Renal cortex interstitium (tissue), 15 donors: ENCODE measurements at places on chromosomes 1 and 21. TPM values are rescaled to one million over a fixed set of nuclear protein-coding genes. Genes with fewer than 3 reads are reported as not detected.

DNA sequence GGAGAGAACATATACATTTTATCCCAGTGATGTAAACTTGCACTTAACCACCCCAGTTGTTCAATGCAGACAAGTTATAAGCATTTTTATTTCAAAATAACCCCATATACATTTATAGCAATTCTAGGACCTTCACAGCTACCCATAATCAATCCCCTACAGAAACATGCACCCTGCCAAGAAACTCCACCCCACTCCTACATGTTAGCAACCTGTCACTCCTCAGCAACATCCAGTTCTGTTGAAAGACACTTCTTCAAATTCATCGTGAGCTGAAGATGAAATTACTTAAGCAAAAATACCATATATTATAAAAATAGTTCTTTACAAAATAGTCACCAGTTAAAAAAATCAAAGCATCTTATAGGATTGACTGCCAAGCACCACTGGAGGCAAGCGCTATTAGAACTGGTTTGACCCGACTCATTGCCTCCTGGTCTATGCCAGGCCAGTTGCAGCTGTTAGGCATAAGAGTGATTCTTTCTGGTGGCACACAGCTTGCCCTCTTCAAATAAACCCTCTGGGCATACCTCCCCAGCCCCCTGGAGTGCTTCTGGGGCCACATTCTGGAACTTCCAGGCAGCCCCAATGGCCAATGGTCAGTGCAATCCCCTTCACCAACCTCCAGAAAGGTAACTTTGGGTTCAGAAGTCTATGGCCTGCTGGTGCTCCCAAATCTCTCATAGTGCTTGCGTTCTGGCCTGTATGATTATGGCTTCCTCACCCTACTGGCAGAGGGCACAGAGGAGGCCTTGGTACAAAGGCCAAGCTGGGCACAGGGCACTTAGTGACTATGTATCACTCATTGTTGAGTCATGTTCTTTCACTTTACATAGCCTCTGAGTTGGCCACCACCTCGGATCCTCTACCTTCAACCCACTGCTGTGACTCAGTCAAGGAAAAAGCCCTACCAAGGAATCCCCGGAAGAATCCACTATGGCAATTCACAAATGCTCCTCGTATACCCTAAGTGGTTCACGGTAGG lies 72.2 kb upstream of the RALGPS2 start:
- DNase-seq: no peak

DNA sequence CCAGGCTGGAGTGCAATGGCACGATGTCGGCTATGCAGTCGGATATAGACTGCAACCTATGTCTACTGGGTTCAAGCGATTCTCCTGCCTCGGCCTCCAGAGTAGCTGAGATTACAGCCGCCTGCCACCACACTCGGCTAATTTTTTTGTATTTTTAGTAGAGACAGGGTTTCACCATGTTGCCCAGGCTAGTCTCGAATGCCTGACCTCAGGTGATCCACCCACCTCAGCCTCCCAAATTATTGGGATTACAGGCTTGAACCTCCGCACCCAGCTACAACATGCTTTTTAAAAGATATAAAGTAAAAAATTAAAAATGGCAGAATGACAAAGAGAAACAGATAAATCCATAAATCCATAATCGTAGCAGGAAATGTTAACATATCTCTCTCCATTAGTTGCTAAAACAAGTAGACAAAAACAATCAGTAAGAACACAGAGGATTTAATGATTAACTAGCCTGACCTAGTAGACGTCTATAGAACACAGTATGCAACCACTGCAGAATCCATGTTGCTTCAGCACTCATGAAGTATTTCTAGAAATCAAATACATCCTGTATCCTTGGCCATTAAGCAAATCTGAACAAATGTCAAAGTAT lies 59.9 kb upstream of the SPOCD1 start:
- DNase-seq: no peak

GRCh38 chr1:89295187-89295586 lies 22.5 kb upstream of the GBP5 start:
- no peak for DNase-seq

Gene TM2D1
- 88.5 TPM for polyA plus RNA-seq

Gene CD247
- 0.50 TPM for polyA plus RNA-seq

DNA sequence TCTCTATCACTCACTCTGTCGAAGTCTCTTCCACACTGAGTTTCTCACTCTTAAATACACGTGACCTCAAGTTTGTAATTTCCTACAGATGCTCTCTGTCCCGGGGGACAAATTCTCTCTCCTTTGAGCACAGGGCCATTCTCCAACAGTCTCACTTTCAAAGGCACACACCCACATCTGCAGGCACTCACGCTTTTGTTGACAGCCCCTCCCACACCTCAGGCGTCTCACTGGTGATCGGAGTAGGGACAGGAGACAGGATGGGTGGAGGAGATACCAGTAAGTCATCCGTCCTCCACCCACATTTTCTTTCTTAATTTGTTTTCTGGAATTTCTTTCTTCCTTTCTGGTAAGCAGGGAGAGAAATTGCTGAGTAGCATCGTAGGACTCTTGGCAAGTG lies 40.6 kb upstream of the GREM2 start:
- DNase-seq: peak; percentile 7

DNA sequence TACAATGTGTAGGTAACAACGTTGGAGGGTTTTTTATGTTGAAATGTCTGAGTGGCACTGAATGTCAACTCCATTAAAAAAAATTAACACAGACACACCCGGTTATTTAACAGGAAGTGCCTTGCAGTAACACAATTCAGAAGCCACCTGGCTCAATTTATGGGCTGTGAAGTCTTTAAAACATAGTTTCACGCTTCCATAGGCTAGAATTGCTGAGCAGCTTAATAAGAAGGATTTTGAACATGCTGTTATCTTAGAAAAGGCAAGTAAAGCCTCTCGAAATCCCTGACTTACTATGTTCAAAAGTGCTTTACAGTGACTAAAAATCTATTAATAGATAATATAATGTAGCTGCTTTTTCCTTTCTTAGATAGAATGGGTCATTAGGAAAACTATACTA lies 19.7 kb downstream of the SRSF4 start:
- DNase-seq: no peak

Gene LCE1F
- polyA plus RNA-seq: not detected

DNA sequence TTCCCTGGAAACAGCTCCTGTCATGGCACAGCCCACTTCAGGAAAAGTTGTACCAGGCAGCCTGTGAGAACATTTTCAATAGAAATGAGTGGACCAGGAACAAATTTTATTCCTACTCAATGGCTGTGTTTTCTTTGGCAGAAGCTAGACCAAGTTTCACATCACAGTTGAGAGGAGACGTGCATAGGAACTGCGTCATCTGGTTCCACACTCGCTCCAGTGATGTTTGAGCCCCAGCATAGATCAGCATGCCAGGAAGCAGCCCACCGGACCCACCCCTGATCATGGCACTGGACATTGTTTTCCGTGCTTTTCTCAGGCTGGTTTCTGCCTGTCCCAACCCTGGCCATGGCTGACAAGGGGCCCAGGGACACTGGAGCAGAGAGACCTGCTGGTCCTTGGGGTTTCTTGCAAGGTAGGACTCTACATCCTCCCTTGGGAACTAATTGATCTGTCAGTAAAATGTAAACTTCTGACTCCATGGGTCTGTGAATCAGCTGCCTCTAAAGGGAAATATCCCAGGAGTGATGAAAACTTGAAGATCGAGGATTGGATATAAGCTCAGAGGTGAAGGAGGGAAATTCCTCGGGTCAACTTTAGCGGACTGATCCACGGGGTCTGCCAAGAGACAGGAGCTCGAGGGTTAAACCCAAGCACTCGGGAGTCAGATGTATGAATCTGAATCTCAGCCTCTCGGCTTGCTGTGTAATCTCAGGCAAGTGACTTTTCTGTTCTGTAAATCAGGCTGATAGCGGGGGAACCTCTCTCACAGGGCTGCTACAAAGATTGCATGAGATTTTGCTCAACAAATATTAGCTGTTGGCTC lies 35.7 kb downstream of the NEK2 start:
- no peak for DNase-seq

DNA sequence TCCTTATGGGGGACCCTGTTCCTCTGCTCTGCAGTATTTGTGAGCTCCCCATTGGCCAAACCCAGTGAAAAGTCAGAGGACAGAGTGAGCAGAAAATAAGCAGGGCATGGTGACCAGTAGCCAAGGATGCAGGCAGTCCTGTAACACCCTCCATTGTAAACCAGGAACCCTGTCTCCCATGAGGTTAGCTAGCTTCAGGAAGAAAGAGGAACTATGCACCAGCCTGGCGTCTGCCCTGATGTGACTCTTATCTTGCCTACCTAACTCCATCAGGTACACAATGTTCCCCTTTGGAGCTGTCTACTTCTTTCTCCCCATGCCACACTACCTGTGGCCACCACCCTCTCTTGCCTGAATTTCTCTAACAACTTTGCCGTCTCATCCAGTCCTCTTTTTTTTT lies 119.2 kb downstream of the LRIG2 start:
- DNase-seq: no peak

Gene DDX20
- 28.5 TPM for polyA plus RNA-seq

DNA sequence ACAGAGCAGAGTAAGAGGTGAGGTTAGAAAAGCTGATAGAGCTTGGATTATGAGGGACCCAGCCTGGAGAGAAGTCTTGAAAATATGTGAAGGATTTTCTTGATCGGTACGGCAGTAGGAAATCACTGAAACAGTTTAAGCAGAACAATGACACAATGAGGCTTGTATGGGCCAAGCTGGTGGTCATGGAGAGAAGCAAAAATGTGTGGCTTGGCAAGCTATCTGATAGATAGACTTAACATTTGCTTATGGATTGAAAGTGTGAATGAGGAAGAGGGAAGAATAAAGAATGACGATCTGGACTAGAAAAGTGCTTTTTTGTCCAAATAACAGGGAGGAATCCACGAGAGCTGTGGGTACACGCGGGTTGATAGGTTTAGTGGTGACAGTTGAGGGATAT lies 15.4 kb upstream of the XPR1 start:
- no peak for DNase-seq

Gene ABCD3
- polyA plus RNA-seq: 67.9 TPM

GRCh38 chr1:224735159-224735558 lies 119.0 kb downstream of the CNIH3 start:
- no peak for DNase-seq

Gene SPATC1L
- 15.6 TPM for polyA plus RNA-seq

DNA sequence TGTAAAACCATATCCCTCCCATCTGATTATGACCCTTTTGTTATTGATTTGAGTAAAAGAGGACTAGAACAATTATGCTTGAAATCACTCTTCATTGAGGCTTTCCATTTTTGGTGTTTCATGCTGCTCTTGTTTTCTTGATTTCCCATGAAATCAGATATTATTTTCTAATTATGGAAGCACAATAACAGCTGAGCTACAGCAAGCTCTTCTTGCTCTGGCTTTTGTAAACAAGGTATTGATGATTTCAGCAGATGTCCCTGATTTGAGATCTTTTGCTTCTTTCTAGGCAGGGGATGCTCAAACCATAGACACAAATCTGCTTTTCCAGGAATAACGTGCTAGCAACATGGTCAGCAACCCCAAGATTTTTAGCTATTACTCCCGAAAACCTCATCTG lies 607.8 kb downstream of the NCAM2 start:
- DNase-seq: no peak

Gene CPTP
- polyA plus RNA-seq: 18.0 TPM

Gene SEC16B
- 4.4 TPM for polyA plus RNA-seq

- DNase-seq: no peak
Observed at GRCh38 chr1:109654519-109654918, 1.4 kb upstream of the GSTM4 start.

DNA sequence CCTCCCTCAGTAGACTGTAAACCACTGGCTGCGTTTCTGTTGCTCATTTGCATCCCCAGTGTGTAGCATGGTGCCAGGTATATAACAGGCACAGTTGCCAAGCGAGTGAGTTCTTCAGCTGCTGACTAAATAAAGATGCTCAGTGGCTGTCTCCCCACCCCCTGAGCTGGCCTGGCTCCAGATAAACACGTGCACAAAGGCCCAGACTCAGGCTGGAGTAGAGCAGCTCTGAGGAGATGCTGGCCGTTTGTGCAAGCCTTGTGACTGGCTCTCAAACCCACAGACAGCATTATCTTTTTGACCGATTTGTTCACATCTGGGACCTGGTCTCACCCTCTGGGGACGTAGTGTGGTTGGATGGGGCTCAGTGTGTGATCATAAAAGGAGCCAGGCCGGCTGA lies 7.1 kb downstream of the CHRNB2 start:
- DNase-seq: no peak

GRCh38 chr1:97820470-97821188 lies 100.2 kb downstream of the DPYD start:
- DNase-seq: peak; percentile 15
